ENCODE measurements at places on chromosomes 2 and 18.

DNA sequence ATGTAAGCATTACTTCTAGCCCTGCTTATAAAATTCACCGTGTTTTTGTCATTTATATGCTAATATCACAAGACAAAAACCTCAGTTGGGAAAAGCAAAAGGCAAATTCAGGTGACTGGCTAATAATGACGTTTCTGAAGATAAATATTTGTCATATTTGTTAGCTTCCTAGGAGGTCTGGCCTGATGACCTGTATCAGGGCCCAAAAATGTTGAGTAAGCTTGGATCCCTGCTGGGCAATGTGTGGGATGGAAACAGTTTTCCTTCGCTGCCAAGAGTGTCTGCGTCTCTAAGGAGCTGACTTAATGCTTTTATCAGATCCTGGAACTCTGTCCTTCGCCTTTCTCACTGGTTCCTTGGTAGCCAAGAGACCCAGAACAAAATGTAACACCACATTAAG lies 230.1 kb upstream of the PXDN start:
- no peak for DNase-seq

- DNase-seq: no peak
Observed at GRCh38 chr2:67295406-67295805, 101.7 kb upstream of the ETAA1 start.

- DNase-seq: no peak
Observed at GRCh38 chr2:124320051-124320688, 295.1 kb downstream of the CNTNAP5 start.

DNA sequence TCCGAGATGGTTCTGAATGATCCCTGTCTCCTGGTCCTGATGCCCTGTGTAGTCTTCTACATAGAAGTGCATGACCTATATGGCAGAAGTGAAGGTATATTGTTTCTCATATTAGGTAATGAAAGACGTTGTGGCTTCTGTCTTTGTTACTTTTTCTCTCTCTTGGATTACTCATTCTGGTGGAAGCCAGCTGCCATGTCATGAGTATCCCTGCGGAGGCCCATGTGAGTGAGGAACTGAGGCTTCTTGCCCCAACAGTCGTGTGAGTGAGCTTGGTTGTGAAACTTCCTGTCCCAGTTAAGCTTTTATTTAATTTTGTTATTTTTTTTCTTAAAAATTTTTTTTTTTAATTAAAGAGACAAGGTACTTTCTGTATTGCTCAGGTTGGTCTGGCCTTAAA lies 134.7 kb downstream of the UBR3 start:
- DNase-seq: no peak

DNA sequence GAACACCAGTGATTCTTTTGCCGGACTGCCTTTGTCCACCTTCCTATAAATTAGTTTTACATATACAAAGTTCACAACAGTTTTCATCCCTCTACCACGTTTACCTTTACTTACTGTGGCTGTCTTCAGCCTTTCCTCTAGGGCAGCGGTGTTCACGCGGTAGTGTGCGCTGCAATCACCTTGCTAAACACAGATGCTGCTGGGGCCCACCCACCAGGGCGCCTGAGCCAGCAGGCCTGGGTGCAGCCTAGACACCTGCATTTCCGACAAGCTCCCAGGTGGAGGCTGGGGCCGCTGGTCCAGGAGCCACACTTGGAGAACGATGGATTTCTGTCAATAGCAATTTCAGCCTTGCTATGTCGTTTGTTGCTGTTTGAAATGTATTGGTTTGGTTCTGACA lies 83.1 kb downstream of the NDUFA10 start:
- no peak for DNase-seq

Data from NCI-H1436 treated with DMSO at 0.1 percent for 48 hours (cell line).